ENCODE measurements at places on chromosomes 16 and 17.

- no peak for DNase-seq
Observed at GRCh38 chr16:80273635-80274538, 266.9 kb upstream of the DYNLRB2 start.

DNA sequence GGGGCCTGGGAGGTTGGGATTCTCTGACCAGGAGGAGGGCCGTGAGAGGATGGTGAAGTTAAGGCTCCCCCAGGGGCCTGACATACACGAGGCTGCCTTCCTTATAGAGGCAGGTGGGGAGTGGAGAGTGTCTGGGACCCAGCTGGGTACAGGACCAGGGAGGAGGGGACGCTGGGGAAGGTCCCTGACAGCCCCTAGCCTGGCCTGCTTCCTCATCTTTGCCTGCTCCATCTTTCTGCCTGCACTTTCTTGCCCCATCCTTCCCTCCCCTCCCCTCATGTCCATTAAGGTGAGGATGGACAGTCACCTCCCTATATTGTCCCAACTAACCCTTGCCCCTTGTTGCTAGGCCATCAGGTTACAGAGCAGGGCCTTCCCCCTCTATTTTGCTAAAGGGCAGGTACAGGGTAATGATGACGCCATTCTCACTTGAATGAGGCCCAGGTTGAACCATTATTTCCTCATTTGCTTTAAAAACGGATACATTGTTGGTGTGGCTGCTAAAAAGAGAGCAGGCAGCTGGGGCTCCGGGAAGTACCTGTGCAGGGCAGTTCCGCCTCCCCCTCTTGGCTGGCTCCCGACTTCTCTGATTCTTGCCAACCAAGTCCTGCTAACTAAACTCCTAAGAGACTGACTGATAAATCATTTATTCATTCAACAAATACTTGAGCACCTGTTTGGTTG is 1.3 kb downstream of the C17orf99 start:
- DNase-seq, result peak; percentile 83

- no peak for DNase-seq
Observed at GRCh38 chr17:41592601-41593305, 6.1 kb upstream of the KRT14 start.

- DNase-seq, result no peak
Observed at GRCh38 chr16:11061629-11062270, 117.4 kb downstream of the CLEC16A start.

GRCh38 chr17:72693151-72693878 is 399.2 kb downstream of the SLC39A11 start:
- DNase-seq, result no peak

- no peak for DNase-seq
Observed at GRCh38 chr17:1366234-1366633, 33.8 kb downstream of the YWHAE start.

DNA sequence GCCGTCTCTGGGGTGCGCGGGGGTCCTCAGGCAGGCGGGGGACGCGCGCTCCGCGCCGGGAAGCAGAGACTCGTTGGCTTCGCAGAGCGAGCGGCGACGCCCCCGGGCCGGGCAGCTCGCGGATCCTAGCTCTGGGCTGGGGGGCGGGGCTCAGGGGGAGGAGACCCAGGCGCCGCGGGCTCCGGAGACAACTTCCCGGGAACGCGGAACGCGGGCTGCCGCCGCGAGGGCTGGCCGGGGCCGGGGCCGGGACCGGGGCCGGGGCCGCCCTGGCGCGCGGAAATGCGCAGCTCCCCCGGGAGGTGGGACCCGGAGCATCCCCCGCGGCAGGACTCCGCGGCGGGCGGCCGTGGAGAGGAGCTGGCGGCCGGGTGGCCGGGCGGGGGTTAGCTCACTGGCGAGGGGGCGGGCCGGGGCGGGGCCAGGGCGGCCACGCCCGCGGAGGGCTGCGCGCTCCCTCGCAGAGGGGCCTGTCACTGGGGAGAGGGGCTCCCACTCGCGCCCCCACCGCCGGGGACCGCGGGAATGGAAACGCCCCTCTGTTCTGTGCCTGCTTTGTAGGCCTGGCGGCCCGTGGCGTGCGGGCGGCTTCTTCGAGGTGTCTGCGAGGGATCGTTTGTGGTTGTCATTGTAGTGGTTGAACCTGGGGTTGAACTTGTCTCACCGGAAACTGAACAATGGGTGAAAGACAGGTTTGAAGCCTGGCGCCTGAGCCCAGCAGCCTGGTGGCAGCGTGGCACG is at the start of gene GAS7:
TSS of gene GAS7 (minus strand) at position 98 of the 741 bp plus-strand sequence.
- DNase-seq, result peak; percentile 41

- no peak for DNase-seq
Observed at GRCh38 chr17:71828182-71828596, 292.6 kb upstream of the SOX9 start.

DNA sequence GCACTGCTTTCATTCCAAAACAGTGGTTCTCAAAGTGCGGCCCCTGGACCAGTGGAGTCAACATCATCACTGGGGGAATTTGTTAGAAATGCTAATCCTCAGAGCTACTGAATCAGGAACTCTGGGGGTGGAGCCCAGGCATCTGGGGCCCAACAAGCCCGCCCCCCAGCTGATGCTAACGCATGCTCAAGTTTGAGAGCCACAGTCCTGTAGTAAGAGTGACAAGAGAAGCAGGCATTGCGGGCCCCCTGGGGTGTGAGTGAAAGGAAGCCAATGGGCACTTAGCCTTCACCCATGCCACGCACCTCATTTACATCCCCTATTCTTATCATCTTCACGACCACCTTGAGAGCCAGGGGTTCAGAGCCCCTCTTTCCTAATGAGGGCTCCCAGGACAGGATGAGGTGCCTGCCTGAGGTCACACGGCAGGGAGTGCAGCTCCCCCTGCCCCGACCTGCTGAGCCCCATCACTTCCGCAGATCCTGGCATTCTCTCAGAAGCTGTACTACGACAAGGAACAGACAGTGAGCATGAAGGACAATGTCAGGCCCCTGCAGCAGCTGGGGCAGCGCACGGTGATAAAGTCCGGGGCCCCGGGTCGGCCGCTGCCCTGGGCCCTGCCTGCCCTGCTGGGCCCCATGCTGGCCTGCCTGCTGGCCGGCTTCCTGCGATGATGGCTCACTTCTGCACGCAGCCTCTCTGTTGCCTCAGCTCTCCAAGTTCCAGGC is 9.1 kb downstream of the CA4 start:
- no peak for DNase-seq

- DNase-seq, result no peak
Observed at GRCh38 chr16:2915196-2915929, 3.6 kb downstream of the FLYWCH1 start.

DNA sequence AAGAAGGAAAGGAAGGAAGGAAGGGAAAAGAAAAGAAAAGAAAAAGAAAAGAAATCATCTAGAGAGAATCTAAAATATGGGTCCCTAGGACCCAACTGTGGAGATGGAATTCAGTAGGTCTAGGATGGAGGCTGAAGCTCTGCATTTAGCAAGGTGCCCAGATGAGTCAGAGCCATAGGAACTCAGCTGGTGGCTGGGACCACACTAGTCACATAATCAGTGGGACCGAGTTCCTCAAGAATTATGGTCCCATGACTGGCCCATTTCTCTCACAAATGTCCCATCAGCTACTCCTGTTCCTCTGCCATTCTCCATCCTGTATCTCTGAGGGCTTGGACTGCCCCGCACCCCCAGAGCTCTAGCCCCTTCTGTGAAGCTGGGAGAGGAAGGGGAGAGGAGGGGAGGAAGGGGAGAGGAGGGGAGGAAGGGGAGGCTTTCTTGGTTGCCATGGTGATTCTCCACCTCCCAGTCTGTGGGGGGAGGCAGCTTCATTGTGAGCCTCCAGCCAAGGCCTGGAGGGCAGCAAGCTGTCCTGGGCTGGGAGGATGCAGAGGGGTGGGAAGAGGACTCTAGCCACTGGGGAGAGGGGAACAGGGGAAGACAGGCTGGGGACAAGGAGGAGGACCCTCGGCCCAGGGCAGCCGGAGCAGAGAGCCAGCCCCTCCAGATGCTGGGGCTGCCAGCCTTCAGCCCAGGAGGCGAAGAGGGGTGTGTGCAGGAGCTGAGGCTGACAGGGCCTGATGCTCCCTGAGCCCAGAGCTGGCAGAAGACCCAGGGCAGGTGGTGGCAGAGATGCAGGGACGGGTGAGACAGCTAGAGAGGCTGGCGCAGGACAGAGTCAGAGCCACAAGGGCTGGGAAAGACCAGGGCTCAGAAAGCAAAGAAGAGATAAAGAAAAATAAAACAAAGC is 37.8 kb upstream of the LHX1 start:
- no peak for DNase-seq

DNA sequence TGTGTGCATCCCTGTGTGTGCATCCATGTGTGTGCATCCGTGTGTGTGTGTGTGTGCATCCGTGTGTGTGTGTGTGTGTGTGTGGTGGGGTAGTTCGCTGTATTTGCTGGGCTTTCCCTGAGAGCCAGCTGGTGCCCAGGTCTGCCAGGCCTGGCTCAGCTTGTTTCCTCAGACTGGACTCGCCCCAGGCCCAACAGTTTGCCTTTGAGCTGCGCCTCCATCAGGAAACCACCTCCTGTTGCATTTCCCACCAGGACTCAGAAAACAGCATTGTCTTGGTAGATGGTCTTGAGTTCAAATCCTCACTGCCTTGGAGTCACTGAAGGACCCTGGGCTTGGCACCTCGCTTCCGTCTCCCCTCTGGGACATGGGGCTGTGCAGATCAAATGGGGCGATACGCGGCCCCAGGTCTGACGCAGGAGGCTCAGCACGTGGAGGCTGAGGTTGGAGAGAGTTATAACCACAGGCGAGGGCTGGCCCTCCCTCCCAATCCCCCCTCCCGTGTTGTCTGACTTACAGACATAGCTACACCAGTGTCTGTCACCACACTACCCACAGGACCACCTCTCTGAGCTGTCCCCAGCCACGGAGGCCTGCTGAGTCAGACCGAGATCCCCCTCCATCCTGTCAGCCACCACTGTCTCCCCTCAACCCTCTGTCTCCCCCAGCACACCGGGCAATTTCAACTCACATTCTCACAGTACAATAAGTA is 4.7 kb downstream of the ITGAE start:
- peak; percentile 96 for DNase-seq

GRCh38 chr17:43020030-43020621 is 2.1 kb downstream of the VAT1 start:
- DNase-seq, result no peak

- no peak for DNase-seq
Observed at GRCh38 chr17:43641416-43641815, 20.3 kb downstream of the MEOX1 start.

- no peak for DNase-seq
Observed at GRCh38 chr17:45896803-45897693, 2.7 kb downstream of the MAPT start.

GRCh38 chr16:82183004-82183397 is 13.0 kb upstream of the MPHOSPH6 start:
- no peak for DNase-seq

DNA sequence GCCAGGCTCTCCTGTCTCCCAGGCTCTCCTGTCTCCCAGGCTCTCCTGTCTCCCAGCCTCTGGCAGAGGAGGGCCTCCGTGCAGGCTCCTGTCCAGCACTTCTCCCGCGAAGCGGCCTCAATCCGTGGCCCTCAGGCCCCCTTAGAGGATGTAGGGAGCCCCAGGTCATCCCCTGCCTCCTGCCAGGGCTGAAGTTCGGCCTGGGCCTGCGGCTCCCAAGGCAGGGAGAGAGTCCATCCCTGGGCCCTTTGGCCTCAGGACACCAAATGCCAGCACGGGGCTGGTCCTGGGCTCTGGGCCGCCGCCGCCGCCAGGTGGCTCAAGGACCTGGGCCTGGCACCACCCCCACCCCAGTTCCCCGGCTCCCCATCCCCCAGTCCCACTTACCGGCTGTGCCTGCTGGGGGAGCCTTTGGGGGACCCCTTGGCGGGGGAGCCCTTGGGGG is 370 bp downstream of the EVPL start:
- no peak for DNase-seq

DNA sequence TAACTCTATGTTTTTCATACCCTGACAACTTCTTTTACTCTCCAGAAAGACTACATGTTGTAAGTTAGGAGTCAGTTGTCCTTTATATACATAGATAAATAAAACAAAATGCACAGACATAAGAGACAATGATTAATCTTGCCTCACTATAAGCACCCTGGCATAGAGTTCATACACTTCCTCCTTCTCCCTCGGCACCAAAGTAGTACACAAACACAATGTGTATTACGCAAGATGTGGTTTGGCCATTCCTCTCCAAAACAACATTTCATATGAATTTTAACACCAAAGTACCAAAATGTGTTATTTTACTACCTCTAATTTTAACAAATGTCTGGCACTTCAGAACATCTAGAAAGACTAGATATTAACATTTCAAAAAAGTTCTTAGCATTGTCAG is 17.2 kb upstream of the SLFN11 start:
- DNase-seq, result no peak

GRCh38 chr17:65297384-65297783 is 160.2 kb downstream of the RGS9 start:
- no peak for DNase-seq

- no peak for DNase-seq
Observed at GRCh38 chr17:3697103-3697476, 1.1 kb upstream of the P2RX5 start.

DNA sequence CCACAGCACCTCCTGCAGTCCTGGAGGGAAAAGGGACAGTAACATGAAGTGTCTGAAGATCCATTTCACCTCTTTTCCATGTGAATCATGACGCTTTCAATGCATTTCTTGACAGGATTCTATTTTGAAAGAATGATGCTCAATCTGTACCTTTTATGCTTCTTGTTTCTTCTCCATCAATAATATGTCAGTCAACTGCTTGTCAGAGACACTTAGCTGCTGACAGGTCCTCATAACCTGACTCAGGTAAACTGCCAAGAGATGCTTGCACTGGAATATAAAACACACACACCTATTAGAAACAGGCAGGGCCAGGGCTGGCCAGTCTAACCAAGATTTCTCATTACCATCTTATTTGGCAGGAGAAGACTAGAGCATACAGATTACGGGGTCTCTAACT is 21.6 kb downstream of the ZSWIM7 start:
- no peak for DNase-seq

Measured in GM12865 (cell line).